Pancreas (tissue), 10 donors: ENCODE measurements at places on chromosomes 3 and 15.
A peak's percentile ranks its signal among the peaks of the same experiment; 100 is the strongest.

- DNase-seq, result no peak
Observed at GRCh38 chr3:8891774-8892173, 71.5 kb downstream of the RAD18 start.

DNA sequence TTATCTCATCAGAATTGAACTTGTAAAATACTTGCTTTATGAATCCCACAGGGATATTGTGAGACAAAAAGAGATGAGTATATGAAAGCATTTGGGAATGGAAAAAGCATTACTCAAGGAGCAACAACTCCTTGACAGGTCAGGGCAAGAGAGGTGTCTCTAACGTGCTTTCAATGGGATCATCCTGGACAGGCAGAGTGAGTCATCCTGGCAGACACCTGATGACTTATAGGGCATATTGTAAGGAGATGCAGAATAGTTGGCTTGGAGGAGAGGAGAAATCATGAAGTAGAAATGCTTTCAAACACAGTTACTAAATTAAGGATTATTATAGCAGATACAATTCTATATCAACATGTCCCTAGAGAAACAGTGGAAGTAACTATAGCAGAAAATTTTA lies 71.9 kb upstream of the THSD4 start:
- no peak for DNase-seq

GRCh38 chr3:36318621-36319200 lies 61.6 kb upstream of the STAC start:
- DNase-seq, result no peak

GRCh38 chr3:99915906-99916432 lies 98.3 kb downstream of the CMSS1 start:
- no peak for DNase-seq

DNA sequence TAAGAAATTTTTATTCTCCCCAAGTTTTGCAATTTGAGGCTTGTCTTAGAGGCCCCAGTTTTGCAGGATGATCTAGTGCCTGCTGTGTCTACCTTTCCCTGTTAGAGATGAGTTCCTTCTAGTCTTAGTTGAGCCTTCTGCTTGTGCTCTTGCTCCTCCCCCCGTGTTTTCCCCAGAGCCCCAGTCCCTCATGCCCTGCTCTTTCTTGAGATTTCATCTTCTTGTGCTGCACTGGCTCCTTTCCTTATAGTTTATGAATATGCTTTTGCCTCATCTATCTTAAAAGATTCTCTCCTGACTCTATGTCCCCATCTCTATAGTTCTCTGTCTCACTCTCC lies 4.7 kb downstream of the GAP43 start:
- DNase-seq, result no peak

DNA sequence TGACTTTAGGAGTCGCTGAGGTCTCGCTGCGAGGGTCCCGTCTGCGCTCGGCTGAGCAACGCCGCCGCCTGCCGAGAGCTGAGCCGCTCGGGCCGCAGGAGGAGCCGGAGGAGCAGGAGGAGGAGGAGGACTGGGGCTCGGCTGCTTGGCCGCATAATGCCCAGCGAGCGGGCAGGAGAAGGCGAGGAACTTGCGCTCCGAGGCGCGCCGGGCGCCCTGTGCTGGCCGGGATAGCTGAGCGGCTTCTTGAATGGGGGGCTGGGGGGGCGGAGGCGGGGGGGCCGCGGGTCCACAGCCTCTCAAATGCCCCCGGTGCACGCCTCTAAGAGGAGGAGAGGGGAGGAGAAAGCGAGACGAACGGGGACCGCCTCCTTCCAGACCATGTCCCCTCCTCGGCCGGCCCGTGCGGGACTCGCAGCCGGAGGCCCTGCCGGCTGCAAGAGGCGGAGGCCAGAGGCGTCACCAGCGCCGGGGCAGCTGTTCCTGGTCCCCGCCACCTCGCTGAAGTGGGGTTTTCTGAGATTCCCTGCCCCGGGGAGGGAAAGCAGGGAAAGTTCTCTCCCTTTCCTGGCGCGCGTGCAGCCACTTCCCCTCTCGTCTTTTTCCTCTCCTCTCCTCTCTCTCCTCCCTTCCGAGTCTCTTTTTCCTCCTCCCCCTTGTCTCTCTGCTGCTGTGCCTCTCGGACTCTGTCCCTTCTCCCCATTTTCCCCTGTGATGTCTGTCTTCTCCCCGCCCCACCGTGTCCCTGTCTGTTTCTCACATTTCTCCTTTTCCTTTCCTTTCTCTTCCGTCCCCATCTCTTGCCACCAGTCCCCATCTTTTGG lies at the start of gene ADAMTS9:
TSS of gene ADAMTS9 (minus strand) at position 220 of the 824 bp plus-strand sequence. CDS start 343 bp downstream, outside the sequence.
- DNase-seq, result peak; percentile 63

- DNase-seq, result no peak
Observed at GRCh38 chr3:128190501-128190900, 37.2 kb downstream of the EEFSEC start.

DNA sequence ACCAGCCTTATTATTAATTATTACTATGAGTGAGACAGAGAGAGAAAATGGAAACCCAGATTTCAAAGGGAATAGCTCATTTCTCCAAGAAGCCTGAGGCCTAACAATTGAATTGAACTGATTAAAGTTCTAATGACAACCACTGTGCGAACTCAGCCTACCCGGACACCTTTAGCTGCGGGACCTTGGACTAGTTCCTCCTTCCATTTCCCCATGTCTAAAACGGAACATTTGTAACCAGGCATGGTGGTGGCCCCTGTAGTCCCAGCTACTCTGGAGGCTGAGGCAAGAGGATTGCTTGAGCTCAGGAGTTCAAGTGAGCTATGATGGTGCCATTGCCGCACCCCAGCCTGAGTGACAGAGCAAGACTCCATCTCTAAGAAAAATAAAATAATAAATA lies 16.4 kb upstream of the RTP2 start:
- DNase-seq, result no peak

- DNase-seq, result no peak
Observed at GRCh38 chr3:71515636-71516365, 67.7 kb downstream of the FOXP1 start.

- no peak for DNase-seq
Observed at GRCh38 chr3:55333923-55334322, 153.2 kb downstream of the WNT5A start.

GRCh38 chr3:123778991-123779622 lies 105.0 kb downstream of the MYLK start:
- peak; percentile 40 for DNase-seq

DNA sequence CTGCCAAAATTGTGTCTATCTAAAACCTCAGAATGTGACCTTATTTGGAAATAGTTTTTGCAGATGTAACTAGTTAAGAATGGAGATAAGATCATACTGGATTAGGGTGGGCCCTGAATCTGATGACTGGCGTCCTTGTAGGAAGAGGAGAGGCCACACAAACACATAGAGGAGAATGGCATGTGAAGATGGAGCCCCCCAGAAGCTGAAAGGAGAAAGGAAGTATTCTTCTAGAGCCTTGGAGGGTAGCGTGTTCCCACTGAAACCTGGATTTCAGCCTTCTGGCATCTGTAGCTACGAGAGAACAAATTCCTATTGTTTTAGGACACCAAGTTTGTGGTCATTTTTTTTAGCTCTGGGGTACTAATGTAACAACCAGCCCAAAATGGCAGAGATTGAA lies 423.0 kb upstream of the TPM1 start:
- DNase-seq, result no peak

- no peak for DNase-seq
Observed at GRCh38 chr3:73378207-73378606, 246.5 kb downstream of the PDZRN3 start.

GRCh38 chr3:136114421-136114820 lies 81.7 kb downstream of the MSL2 start:
- DNase-seq, result no peak

- DNase-seq, result no peak
Observed at GRCh38 chr15:81625896-81626295, 251.9 kb upstream of the TMC3 start.

DNA sequence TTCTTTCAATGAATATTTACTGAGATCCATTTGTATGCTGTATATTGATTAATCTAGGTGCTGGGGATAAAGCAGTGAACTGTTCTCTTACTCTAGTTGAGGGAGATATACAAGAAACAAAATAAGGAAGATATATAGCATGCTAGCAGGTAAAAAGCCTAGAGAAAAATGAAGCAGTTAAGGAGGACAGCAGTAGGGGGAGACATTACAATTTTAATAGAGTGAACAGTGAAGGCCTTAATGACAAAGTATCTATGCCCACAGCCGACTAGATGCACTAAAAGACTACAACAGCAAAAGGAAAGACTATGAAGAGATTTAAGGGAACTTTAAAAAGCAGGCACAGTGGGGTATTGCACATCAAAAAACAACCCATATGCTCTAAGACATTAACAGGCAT lies 81.4 kb downstream of the XRN1 start:
- DNase-seq, result no peak

- peak; percentile 19 for DNase-seq
Observed at GRCh38 chr3:28700728-28701127, 352.1 kb upstream of the AZI2 start.

- DNase-seq, result no peak
Observed at GRCh38 chr15:68733666-68734065, 87.0 kb downstream of the ANP32A start.

- no peak for DNase-seq
Observed at GRCh38 chr15:36905908-36906307, 194.4 kb downstream of the MEIS2 start.

DNA sequence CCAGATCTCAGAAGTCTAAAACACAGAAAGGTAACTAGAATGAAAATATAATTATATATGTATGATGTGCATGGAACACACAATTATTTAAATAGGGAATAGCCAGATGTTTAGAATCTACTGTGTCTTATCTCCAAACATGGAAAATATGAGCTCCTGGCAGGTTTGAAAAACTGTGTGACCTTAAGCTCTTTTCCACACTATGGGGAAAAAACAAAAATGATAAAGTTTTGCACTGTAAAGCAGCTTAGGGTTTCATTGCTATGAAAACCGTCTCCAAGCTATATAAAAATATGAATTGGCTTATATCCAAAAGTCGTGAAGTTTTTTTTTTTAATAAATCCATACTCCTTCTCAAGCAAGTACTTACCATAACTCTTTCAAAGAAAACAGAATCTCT lies 159.8 kb downstream of the ERC2 start:
- DNase-seq, result no peak

- peak; percentile 9 for DNase-seq
Observed at GRCh38 chr3:99172736-99173657, 271.5 kb upstream of the DCBLD2 start.

- DNase-seq, result no peak
Observed at GRCh38 chr3:14403619-14404155, 1.3 kb downstream of the SLC6A6 start.

GRCh38 chr15:47688573-47689086 lies 28.7 kb upstream of the SEMA6D start:
- DNase-seq, result no peak

GRCh38 chr3:44238889-44239288 lies 2.8 kb upstream of the TOPAZ1 start:
- DNase-seq, result no peak

- DNase-seq, result no peak
Observed at GRCh38 chr3:80060664-80061063, 292.9 kb upstream of the ROBO1 start.

DNA sequence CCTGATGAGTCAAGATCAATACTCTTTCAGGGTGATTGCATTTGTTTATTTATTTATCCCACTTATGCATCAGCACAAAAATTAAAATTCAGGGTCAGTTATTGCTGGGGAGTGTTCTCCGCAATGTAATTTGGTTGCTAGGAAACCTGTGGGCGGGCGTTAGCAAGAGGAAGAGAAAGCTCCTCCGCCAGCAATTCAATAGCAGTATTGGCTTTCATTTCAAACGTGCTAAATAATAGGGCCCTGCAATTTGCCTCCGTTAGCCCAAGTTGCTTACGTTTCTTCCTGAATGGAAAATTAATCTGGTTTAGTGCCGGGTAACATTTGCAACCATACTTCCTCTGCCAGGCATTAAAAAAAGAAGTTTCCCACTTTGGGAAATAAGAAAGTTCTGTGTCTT lies 35.5 kb upstream of the PLCL2 start:
- DNase-seq, result no peak

DNA sequence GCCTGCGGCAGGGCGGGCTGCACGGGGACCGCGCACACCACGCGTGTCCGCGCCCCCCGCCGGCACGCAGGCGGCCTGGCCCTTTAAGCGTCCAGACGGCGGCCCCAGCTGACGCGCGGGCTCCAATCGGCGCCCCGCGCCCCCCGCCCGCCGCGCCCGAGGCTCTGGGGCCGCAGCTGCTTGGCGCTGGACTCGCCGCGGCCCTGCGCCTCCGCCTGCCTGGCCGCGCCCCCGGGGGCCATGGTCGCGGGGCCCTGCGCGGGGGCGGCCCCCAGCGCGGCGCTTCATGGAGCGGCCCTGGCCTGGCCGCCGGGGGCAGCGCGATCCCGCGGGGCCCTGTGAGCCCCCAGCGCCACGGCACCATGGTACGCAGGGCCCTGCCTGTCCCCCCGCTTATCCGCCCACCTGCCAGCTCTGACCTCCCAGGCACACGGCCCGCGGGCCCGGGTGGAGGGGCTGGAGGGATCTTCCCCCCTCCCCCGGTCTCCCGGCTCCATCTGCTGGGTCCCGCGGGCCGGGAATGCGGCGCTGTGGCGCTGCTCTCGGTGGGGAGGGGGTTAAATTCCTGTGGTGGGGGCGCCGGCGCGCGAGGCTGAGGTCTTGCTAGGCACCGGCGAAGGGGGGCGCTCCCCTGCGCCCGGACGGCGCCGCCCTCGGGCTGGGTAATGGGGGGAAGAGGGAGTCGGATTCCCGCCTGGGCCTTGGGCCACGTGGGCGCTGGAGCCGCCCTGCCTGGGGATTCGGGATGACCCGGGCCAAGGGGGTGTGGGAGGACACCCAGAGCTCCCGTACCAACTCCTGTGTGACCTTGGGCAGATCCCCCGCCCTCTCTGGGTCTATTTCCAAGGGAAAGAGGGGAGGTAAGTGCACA lies 1.1 kb downstream of the ZBTB47 start:
- DNase-seq, result peak; percentile 65

DNA sequence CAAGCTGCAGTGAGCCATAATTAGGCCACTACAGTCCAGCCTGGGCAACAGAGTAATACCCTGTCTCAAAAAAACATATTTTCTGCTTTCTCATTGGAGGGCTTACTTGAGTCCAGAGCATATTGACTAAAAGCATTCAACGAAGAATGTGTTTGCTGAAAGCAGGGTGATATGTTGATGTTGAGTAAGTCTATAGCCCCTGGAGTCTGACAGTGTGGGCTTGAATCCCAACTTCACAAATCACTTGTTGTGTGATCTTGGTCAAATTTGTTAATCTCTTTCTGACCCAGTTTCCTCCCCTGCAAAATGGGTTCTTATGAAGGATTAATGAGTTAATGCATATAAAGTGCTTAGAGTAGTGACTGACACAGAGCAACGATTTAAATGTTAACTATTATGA lies 403.9 kb downstream of the MECOM start:
- DNase-seq, result no peak
